ENCODE measurements at places on chromosomes 4 and X.

DNA sequence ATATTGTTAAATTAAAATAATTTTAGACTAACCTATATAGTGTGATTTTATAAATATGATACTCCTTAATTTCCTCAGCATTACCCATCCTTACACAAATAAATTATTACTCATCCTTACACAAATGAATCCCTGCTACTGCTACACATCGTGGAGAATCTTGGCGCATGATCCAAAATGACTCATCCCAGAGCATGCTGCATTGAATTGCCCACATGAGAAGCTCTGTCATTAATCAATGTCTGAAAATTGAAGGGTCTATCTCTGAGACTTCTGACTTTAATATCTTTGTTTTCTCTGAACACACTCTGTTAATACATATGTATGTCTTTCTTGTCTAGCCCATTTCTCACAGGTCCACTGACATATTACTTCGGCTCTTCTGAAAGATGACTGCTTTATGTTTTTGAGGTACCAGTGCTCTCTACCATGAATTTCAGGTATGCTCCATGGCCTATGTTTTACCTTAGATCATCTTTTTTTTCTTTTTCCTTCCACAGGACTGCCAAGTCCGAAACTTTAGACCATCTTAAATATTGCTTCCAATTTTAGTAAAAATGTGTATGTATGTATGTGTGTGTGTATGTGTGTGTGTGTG is 15.7 kb upstream of the DUSP21 start:
- peak; percentile 70 for DNase-seq

DNA sequence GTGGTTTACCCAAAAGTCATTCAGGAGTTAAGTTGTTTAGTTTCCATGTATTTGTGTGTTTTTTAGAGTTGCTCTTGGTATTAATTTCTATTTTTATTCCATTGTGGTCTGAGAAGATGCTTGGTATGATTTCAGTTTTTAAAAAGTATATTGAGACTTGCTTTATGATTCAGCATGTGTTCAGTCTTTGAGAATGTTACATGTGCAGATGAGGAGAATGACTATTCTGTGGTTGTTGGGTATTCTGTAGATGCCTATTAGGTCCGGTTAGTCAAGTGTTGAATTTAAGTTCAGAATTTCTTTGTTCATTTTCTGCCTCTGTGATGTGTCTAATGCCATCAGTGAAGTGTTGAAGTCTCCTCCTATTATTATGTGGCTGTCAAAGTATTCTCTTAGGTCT is 249.4 kb downstream of the ARHGAP10 start:
- DNase-seq, result no peak

DNA sequence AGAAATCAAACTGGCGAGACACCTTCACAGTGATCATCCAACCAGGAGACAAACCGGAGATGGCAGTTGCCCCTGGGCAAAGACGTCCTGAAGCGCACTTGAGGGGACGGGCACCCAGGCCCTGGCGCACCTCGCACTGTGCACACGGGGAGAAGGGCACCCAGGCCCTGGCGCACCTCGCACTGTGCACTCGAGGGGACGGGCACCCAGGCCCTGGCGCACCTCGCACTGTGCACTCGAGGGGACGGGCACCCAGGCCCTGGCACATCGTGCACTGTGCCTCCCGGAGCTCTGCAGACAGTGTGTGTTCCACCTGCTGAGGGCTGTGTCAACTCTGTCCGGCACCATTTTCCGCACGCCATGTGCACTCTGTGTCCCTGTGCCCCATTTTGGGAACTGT is 34.6 kb upstream of the CPLX1 start:
- DNase-seq, result no peak

DNA sequence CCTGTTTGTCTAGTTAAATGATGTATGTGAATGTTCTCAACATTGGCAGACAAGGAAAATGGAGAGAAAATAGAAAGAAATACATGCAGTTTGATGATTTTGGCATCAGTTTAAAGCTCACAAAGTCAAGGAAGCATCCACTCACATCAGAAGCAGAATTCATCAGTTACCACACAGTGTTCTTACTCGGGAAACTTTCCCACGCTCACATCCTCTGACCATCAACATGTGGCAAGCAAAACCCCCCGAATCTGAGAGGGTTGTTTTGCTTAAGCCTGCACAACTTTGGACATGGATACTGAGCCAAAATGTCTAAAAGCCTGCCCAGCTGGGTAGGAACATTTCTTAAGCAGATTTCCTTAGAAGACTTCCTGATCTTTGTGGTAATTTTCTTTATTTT is 407.6 kb downstream of the ANKRD50 start:
- no peak for DNase-seq

- no peak for DNase-seq
Observed at GRCh38 chr4:20260821-20261220, 9.1 kb downstream of the SLIT2 start.

DNA sequence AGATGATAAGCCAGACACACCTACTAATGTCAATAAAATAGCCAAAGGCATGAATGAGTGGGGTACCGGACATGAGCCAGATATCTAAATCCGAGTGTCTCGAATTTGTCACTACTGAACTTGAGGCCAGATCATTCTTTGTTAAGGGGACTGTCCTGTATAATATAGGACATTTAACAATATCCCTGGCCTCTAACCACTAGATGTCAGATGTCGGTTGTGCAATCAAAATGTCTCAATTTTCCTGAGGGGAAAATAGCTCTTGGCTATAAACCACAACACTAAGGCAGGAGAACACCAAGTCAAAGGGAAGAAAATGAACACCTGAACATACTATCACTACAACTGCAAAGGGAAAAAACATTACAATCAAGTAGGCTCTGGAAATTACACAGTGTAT is 154.5 kb downstream of the GPM6A start:
- no peak for DNase-seq

- no peak for DNase-seq
Observed at GRCh38 chr4:177907736-177908424, 465.6 kb upstream of the AGA start.

DNA sequence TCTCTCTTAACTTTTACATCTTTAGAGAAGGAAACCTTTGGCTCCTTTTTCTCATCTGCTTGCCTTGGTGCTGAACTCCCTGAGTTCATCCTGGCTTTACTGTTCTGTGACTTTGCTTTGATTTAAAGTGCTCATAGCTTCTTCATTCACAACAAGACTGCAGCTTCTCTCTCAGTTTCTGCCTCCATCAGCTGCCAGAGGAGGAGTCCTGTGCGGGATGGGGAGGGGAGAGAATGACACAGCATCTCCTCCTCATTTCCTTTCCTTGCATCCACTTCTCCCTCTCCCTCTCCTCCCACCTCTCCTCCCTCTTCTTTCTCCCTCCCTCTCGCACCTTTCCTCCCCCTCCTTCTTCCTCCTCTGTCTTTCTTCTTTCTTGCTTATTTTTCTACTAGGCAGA is 42.0 kb downstream of the CBLL2 start:
- DNase-seq, result no peak

Data from GM04504 (cell line).